Gastroesophageal sphincter (tissue), 4 donors: ENCODE measurements at places on chromosomes 6 and 20.

- ATAC-seq = no peak
Observed at GRCh38 chr6:168054765-168055560, 24.0 kb downstream of the FRMD1 start.

- no peak for ATAC-seq
Observed at GRCh38 chr6:127496471-127496870, 22.7 kb downstream of the MTCL3 start.

DNA sequence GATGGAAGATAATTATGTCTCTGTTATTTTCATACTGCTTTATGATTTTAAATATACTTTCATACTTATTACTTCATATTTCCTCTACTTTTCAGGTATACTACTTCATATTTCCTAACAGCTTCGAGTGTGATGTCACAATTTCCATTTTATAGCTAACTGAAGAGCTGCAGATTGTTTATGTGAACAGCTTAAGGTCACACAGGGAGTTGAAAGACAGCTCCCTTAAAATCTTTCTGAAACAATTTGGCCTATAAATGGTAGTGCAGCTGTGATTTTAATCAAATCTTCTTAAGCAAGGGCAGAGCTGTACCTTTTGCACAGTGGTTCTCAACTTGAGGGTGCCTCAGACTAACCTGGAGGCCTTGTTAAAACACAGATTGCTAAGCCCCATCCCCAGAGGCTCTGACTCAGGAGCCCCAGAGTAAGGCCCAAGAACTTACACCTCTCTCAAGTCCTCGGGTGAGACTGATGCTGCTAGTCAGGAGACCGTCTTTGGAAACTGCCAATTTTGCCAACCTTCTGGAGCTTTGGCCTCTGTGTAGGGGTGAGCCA lies 347.0 kb upstream of the HSF2 start:
- ATAC-seq = no peak

- ATAC-seq = no peak
Observed at GRCh38 chr6:118786596-118787453, 107.1 kb upstream of the ASF1A start.

DNA sequence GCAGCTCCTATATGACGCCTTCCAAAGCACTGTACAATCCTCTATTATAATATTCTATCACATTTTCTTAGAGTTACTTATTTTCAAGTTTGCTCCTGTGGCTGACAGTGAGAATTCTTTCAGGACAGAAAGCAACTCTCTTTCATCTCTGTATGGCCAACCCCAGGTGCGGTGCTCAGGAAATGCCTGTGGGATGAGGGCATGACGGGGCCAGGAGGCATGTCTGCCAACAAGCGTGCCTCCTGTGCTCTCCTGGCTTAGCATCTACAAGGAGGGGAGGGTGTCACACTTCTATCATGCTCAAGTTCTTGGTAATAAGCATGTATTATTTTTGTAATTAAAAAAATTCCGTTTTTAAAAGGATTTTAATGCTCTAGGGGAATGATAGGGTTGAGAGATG lies 11.4 kb downstream of the MRPL14 start:
- no peak for ATAC-seq

- no peak for ATAC-seq
Observed at GRCh38 chr6:157182503-157183264, 140.6 kb downstream of the TMEM242 start.

GRCh38 chr6:13139119-13139518 lies 189.2 kb downstream of the TBC1D7 start:
- ATAC-seq = no peak

- no peak for ATAC-seq
Observed at GRCh38 chr6:100376103-100376502, 88.6 kb downstream of the SIM1 start.

GRCh38 chr20:63005862-63006539 lies 763 bp downstream of the BHLHE23 start:
- ATAC-seq = no peak

DNA sequence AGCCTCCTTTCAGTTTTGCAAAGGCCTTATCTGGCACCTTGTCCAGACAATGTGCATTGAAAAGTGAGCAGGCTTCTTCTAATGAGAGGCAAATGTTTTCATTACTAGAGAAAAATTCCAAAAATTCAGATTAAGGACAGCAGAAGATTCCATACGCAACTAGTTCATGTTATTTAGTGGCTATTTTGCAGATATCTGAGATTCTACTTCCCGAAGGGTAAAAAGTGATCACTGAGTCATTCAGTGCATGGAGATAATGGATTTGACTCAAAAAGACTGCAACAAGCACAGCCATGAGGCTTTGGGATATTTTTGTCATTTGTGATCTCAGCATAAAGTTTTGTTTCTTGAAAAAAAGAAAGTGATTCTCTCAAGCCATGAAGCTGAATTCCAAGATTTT lies 29.9 kb downstream of the METTL24 start:
- no peak for ATAC-seq

DNA sequence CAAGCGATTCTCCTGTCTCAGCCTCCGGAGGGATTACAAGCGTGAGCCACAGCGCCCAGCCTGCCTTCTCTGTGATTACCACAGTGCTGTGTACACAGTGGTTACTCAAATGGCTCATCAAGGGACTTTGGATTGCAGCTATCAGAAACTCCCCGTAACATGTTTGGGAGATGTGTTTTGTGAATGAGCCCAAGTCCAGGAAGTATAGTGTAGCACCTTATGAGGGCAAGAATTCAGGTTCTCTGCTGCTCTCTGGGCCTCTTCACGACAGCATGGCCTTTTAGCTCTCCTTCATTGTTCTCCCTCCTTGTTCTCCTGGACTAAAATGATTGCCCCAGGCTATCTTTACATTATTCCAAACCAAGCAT lies 34.1 kb upstream of the RPL7L1 start:
- no peak for ATAC-seq

- ATAC-seq = peak; percentile 85
Observed at GRCh38 chr6:166619912-166620311, 7.1 kb downstream of the RPS6KA2 start.

DNA sequence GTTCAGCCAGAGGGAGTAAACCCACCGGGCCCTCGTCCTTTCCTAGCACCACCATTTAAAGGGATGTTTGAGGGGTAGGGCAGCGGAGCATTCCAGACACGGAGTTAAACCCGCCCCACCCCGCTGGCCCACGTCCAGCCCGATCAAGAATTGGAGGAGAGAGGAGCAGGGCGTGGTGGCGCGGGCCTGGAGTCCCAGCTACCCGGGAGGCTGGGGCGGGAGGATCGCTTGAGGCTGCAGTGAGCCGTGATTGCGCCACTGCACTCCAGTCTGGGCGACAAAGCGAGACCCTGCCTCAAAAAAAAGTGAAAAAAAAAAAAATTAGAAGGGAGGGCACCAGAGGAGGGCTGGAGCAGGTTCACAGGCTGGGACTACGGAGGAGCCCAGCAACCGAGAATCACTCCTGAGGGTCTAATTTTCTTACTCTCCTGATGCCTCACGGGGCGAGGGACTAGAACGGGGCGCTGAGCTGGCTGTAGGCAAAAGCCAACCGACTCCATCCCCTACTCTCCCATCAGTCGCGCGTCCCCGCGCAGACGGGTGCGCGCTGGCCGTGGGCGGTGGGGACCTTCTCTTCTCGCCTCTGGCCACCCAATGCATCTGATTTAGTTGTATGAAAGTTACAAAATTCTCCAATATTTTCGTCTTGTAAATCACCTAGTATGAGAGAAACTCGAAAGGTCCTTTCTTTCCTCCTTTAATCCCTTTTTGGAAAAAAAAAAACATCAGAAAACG lies 6.1 kb upstream of the HSPA1B start:
- peak; percentile 32 for ATAC-seq

DNA sequence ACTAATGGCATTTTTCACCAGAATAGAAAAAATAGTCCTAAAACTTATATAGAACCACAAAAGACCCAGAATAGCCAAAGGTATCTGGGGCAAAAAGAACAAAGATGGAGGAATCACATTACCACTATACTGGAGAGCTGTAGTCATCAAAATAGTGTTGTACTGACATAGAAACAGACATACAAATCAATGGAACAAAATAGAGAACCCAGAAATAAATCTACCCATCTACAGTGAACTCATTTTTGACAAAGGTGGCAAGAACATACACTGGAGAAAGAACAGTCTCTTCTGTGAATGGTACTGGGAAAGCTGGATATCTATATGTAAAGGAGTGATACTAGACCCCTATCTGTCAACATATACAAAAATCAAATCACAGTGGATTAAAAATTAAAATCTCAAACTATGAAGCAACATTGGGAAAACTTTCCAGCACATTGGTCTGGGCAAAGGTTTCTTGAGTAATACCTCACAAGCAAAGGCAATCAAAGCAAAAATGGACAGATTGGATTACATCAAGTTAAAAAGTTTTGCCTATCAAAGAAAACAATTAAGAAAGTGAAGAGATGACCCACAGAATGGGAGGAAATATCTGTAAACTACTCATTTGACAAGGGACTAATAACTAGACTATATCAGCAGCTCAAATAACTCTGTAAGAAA lies 120.5 kb downstream of the MEI4 start:
- no peak for ATAC-seq

- ATAC-seq = no peak
Observed at GRCh38 chr6:156269751-156270369, 507.3 kb upstream of the ARID1B start.

- peak; percentile 42 for ATAC-seq
Observed at GRCh38 chr6:41636833-41637193, 1.5 kb upstream of the MDFI start.

DNA sequence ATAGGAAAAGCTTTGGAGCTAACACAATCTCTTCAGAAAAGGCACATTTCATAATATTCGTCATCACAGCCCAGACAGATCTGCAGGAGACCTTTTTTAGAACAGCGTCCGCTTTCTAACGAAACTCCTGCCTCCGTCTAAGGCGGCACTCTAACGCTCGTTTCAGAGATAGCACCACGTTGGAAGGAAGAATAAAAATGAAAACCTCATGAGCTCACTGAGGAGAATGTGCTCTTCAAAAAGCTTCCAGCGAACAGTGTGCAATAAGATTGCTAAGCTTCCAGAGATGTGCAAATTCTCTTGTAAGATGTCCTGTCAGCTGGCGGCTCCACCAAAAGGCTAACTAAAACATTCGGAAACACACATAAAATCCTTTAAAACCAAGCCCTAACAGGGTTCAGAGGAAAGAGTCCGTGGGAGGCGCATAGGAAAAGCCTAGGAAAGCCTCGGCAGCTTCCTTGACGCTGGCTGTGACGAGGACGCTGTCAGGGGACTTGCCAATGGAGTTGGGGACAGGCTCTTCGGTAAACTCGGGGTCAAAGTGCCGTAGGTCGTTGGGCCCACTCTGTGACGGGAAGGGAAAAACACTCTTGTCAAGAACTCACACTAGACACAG lies 117.6 kb upstream of the SLC2A12 start:
- no peak for ATAC-seq

- ATAC-seq = peak; percentile 47
Observed at GRCh38 chr6:166286839-166287271, 21.3 kb downstream of the PRR18 start.

DNA sequence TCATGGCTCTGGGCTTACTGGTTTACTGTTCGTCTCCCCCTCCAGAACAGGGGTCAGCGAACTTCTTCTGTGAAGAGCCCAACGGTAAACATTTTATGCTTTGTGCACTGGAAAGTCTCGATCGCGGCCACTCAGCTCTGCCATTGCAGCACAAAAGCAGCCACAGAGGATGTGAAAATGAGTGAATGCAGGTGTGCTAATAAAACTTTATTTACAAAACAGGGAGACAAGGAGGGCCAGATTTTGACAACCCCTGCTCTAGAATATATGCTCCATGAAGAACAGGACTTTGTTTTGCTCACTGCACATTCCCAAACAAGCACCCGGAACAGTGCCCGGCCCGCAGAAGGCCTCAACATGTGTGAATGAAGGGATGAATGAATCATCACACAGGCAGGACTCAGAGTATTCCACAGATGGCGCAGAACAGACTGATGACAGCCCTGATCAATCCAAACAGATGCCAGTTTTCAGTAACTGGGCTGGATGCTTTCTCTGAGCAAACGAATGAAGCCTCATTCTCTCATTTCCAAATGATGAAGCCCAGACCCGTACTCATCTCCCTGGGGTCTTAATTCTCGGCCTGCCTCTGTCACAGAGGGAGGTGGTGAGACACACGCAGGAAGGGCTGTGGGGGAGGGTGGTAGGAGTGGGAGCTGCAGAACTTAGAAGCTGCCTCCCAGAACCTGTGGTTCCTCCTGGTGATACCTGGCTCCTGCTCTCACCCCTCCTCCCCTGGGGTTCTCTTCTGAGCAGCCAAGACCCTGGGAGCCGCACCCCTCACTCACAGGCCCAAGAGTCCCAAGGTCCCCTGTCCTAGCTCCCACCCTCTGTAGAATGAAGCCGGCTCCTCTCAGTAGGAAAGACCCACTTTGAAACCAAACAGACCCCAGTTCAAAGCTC lies 196.4 kb downstream of the PREX1 start:
- no peak for ATAC-seq

- ATAC-seq = no peak
Observed at GRCh38 chr6:160464744-160465143, 116.6 kb downstream of the SLC22A3 start.

- no peak for ATAC-seq
Observed at GRCh38 chr6:30075094-30075789, at the start of gene RNF39. Gene RNF39, minus strand, starts transcription at chr6:30075769. Its CDS starts 184 bp downstream, at chr6:30075585.

GRCh38 chr20:2382833-2383232 lies 2.1 kb downstream of the TGM6 start:
- no peak for ATAC-seq

DNA sequence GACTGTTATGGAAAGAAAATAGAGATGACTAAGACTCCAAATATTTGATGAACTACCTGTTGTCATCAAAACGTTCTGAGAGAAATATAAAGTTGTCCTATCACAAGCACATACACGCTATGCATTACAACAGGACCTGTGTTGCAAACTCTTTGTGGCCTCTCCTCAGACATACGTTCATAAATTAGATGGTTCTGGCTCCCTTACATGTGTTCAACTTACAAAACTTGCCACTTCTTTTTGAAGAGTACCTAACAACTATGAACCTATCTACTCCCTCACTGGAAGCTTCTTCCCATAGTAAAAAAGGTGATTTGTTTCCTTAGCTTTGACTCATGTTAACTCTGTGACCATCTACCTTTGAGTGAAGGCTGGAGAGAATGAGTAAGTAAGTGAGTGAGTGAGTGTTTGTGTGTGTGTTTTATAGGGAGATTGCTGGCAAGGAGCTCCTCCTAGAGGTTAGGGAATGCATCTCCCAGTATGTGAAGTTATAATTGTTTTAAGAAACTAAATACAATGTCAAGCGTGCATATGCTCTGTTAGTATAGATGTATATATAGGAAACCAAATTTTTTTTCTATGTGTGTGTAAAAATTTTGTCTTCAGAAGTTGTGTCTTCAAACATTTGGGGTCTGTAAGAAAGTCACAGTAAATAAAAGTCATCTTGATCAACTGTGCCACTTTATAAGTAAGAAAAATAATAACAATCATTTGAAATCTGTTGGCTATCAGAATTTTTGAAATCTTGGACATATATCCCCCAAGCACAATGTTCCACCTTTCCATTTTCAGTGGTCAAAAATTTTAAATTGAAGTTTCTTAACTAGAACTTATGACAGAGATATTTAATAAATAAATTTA lies 1211.1 kb upstream of the GJE1 start:
- peak; percentile 48 for ATAC-seq
